ENCODE measurements at places on chromosomes 4 and X.

GRCh38 chr4:185872747-185873380 lies 60.9 kb upstream of the SORBS2 start:
- DNase-seq, result no peak

GRCh38 chrX:43633757-43634156 lies 22.3 kb upstream of the MAOA start:
- no peak for DNase-seq

- DNase-seq, result no peak
Measured at GRCh38 chr4:106041294-106042002, 146.2 kb downstream of the NPNT start.

DNA sequence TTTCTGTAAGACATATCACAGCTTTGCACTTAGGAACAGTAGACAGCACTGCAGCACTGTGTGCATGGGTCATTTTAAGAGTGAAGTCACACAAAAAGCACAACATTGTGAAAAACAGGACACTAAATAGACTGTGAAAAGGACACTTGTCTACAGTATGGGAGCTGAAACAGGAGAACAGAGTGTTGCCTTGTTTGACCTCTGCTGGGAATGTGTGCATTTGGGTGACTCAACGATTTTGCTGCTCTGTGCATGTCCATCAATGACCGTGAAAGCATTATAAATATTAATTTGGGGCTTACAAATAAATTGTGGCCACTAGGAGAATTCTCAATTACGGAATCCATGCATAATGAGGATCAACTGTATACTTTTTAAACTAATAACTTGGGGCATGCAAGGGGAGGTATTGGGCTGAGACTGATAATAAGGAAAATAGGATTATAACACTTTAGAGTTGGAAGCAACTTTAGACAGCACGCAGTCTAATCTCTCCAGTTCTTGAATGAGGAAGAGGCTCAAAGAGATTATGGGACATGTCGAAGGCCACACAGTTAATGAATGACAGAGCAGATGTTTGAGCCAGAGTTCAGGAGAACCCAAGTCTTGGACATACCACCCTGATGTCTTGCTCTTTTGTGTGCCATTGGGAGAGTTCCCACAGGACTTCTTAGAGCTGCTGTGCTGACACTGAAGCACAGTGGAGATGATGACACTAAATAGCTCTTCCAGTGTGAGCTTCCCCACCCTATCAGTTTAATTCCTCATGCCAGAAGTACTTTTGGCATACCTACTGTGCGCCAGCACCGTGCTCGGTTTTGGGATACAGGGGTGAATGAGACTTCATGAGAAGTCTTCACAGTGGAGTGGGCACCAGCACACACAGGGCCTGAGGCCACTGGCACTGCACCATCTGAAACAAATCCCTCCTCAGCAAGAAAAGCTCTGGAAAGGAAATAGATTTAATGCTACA lies 79.3 kb downstream of the FRAS1 start:
- DNase-seq, result no peak

- no peak for DNase-seq
Measured at GRCh38 chr4:4890574-4891255, 31.2 kb downstream of the MSX1 start.

- no peak for DNase-seq
Measured at GRCh38 chr4:83393908-83394307, 59.3 kb upstream of the HPSE start.

DNA sequence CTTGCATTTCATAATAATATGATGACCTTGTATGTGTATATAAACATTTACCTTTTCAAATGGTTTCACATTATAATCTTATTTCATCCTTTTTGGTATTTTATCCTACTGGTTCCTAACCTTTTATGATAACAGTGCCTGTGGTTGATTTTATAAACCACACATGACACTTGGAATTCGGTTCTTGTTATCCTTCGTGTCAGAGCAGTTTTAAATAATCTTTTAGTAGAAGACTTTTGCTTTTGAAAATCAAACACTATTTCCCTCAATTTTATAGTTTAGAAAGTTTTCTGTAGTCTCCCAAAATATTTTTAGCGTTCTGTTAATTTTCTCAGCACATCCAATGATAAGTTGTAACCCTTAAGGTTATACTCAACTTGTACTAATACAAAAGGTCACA lies 676.8 kb downstream of the RAPGEF2 start:
- no peak for DNase-seq

GRCh38 chrX:131734621-131735020 lies 190.7 kb downstream of the OR13H1 start:
- DNase-seq, result no peak
